Effector memory CD8-positive, alpha-beta T cell (primary cell): ENCODE measurements at places on chromosomes 4 and X.
A peak's percentile ranks its signal among the peaks of the same experiment; 100 is the strongest.

GRCh38 chr4:189090174-189090814 lies 850.4 kb upstream of the FRG1 start:
- H3K36me3 ChIP-seq: no peaks in the 10 kb centered on the region
- H3K4me1 ChIP-seq: no peaks in the 10 kb centered on the region
- H3K27ac ChIP-seq: no peak overlapping the region
- DNase-seq: no peak
- no peak overlapping the region for H3K4me3 ChIP-seq
- H3K27me3 ChIP-seq: no peaks in the 10 kb centered on the region

DNA sequence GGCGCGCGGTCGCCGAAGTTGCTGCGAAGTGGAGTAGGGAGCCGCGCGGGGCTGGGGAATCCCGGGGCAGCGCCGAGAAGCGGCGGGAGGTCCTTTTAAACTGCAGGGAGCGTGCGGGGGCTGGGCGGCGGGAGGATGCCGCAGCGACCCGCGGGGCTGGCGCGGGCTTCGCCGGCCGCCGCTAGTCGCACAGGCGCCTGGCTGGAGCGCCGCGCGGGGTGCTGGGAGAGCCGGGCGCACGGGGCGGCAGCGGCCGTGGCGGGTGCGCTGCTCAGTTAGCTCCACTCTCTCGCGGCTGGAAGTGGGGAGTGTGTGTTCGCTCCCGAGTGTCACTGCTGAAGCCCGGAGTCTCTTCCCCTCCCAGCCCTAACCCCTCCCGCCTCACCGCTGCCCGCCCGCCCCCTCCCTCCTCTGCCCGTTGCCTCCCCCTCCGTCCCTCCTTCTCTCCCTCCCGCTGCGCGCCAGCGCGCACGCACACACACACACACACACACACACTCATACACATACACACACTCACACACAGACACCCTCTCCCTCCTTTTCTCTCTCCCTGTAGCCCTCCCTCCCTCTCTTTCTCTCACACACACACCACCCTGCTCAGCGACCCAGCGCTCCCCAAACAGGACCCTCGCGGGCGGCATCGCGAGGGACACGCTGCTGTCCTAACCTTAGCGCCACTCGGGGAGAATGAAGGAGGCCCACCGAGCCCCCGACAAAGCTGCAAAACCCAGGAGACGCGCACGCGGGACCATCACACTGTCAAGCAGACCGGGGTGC lies at the start of gene NDNF:
NDNF (minus strand) TSS at position 312 of the 780 bp plus-strand sequence. CDS start 26,698 bp downstream, outside the sequence.
- DNase-seq: peak; percentile 5
- H3K4me3 ChIP-seq: peak within 1 kb of the TSS; percentile 89
- H3K27ac ChIP-seq: peak within 1 kb of the TSS; percentile 68
- peaks cover 18% of the 10 kb centered on the region for H3K4me1 ChIP-seq

DNA sequence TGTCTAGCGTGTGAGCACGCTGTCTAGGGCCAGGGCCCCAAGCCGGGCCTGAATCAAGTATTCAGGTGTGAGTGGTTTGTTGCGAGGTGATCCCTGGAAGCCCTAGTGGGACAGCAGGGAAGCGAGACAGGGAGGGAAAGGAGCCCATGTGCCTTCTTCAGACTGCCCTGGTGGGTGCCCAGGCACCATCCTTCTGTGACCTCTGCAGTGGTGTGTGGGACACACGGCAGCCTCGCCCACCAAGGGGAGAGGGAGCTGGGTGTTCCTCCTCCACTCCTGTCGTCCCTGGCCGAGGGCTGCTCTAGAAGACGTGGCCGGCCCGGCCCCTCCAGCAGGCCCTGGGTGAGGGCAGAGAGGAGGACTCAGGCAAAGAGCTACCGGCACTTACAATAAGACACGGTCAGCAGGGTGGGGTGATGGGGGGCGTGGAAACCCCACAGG lies 47.4 kb downstream of the HTRA3 start:
- no peaks in the 10 kb centered on the region for H3K36me3 ChIP-seq
- no peak overlapping the region for H3K4me3 ChIP-seq
- no peaks in the 10 kb centered on the region for H3K4me1 ChIP-seq
- no peak overlapping the region for H3K27ac ChIP-seq
- no peak for DNase-seq

GRCh38 chr4:113159942-113160545 lies 110.6 kb downstream of the ANK2 start:
- H3K36me3 ChIP-seq: no peaks in the 10 kb centered on the region
- no peak overlapping the region for H3K27ac ChIP-seq
- DNase-seq: no peak
- H3K4me3 ChIP-seq: no peak overlapping the region
- no peaks in the 10 kb centered on the region for H3K27me3 ChIP-seq

DNA sequence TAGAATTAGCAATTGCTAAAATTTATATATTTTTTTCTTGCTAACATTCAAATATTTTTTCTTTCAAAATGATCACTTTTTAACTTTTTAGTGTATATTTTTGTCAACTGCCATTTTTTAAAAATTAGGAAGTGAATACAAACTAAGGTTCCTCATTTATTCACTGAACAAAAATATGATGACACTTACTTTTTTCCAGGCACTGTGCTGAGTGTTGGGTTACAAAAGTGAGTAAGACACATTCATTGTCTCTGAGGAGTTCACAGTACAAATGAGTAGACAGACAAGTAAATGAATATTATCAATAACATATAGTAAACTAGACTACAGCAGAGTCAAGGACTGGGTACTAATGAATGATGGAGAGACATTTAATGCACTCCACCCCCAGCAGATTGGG lies 543.5 kb downstream of the PDHA2 start:
- H3K27me3 ChIP-seq: no peaks in the 10 kb centered on the region
- H3K4me3 ChIP-seq: no peak overlapping the region
- H3K27ac ChIP-seq: no peak overlapping the region
- no peaks in the 10 kb centered on the region for H3K4me1 ChIP-seq

GRCh38 chr4:56823933-56824600 lies 2.6 kb upstream of the SPINK2 start:
- H3K4me3 ChIP-seq: no peak overlapping the region
- H3K36me3 ChIP-seq: no peaks in the 10 kb centered on the region
- DNase-seq: no peak
- peaks cover 8% of the 10 kb centered on the region for H3K4me1 ChIP-seq

DNA sequence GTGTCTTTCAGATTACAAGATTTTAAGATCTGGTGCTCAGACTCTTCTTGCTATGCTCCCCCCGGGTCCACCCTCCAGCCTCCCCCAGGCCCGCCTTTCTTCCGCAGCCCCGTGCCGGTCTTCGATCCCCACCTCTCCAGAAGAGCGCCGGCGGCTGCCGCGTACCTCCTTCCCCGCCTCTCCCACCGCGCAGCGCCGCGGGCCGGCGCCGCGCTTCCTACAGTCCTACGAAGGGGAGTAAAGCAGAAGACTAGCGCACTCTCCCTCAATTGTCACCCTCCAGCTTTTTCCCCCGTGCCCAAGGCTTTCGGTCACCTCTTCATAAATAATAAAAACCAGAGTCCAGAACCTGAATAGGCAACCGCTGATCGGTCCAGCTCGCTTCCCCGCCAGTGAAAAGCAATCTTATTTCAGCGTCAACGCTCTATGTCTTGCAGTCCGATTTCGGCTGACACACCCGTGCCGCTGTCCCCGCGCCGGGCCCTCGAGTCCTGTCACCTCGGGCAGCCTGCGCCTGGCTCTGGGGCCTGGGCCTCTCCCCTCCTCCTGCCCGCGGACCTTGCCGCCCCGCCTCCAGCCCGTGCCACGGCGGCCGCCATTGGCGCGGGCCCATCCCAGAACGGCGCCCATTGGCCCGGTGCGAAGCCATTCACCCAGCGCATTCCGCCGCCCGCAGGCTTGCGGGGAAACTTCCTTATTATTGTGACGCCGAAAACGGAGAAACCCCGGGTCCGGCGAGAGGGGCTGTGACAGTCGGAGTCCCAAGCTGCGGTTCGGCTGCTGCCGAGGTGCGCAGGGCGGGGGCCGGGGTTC lies at the start of gene HERC3:
HERC3 (plus strand) TSS at position 694 of the 813 bp plus-strand sequence. CDS start 13,344 bp downstream, outside the sequence.
- H3K36me3 ChIP-seq: peaks cover 25% of the 10 kb centered on the region
- H3K27ac ChIP-seq: peak within 1 kb of the TSS; percentile 99
- peak; percentile 84 for DNase-seq

GRCh38 chrX:9488586-9488985 lies 23.7 kb downstream of the TBL1X start:
- peaks cover 16% of the 10 kb centered on the region for H3K4me1 ChIP-seq
- H3K27me3 ChIP-seq: no peaks in the 10 kb centered on the region
- H3K27ac ChIP-seq: no peak overlapping the region
- H3K36me3 ChIP-seq: peaks cover 5% of the 10 kb centered on the region
- no peak for DNase-seq
- no peak overlapping the region for H3K4me3 ChIP-seq

DNA sequence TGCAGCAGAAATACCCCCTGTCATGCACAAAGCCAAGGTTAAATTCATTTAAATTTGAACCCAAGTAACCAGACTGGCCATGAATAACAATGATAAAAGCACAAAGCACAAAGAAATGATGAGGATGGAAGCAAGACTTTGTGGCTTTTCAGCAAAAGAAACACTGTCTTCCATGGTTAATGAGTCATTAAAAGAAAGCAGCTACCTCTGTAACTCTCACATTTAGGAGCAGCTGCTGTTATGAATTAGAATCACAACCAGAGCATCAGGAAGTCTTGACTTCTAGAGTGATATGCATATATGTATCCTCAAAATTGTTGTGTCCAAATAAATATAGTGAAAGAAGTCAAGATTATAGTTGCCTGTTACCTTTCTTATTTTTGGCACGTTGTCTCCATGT lies 70.7 kb upstream of the RPS6KA6 start:
- H3K4me3 ChIP-seq: no peak overlapping the region
- no peak for DNase-seq
- no peaks in the 10 kb centered on the region for H3K27me3 ChIP-seq
- no peak overlapping the region for H3K27ac ChIP-seq
- H3K4me1 ChIP-seq: no peaks in the 10 kb centered on the region
- no peaks in the 10 kb centered on the region for H3K36me3 ChIP-seq

DNA sequence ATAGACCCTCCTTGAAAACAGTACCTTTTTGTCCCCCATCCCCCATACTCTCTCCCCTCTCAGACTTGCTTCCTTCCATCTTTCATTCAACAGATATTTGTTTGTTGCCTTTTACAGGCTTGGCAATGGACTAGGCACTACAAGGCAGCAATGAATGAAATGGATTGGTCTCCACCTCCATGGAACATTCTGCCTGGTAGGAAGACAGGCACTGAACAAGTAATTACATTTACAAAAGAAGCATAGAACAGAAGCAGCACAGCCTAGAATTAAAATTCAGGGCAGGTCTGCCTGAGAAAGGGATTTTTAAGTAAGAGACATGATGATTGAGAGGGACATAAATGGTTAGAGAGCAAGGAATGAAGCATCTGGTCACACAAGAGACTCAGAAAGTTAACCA lies 346.1 kb downstream of the GRXCR1 start:
- no peak overlapping the region for H3K27ac ChIP-seq
- no peaks in the 10 kb centered on the region for H3K4me1 ChIP-seq
- H3K36me3 ChIP-seq: no peaks in the 10 kb centered on the region

DNA sequence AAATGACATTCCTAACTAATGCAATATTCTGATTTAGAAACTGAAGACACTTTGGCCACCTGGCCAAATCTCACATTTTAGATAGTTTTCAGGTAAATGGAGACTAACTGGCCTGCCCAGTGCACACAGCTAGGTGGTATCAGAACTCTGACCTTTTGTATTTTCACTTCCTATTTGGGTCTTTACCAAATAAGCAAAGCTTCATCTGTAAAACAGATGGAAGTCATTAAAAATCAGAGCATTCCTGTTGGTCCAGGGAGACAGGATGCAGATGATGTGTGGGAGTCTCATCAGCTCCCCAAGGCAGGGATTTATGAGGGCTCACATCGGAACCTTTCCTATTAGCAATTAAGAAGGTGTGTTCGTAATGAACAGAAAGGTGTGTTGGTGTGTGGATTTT lies 57.7 kb downstream of the ARHGAP10 start:
- H3K4me1 ChIP-seq: peaks cover 34% of the 10 kb centered on the region
- DNase-seq: no peak
- H3K36me3 ChIP-seq: no peaks in the 10 kb centered on the region
- no peaks in the 10 kb centered on the region for H3K27me3 ChIP-seq
